CD4-positive, alpha-beta T cell (primary cell): ENCODE measurements at places on chromosomes 3 and 15.

- no peaks in the 10 kb centered on the region for H3K4me1 ChIP-seq
- no peaks in the 10 kb centered on the region for H3K27me3 ChIP-seq
- no peak overlapping the region for H3K4me3 ChIP-seq
- no peak overlapping the region for H3K27ac ChIP-seq
- H3K36me3 ChIP-seq: no peaks in the 10 kb centered on the region
- DNase-seq: no peak
Observed at GRCh38 chr3:108250626-108251025, 28.4 kb upstream of the IFT57 start.

DNA sequence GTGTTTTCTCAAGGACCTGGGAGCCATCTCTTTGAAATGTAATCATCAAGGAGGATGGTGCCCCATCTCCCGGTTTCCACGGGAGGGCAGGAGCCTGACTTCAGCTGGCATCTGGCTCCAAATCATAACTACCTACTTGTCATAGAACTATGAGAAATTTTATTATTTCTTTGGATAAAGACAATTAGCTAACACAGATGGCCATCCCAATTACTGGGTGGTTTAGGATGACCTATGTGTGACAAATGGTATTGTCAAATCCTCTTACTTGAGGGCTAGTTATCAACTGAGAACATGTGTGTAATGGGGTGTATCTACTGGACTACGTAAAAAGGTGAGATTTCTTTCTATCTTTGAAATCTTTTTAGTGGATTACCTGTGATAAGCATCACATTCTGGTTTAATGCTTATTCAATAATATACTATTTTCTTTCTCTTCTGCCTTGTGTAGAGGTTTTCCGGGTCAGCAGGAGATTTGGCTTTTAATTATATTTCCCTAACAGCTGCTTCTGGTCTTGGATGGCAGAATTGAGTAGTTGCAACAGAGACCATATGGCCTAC lies 15.3 kb upstream of the PARP14 start:
- no peaks in the 10 kb centered on the region for H3K27me3 ChIP-seq
- H3K36me3 ChIP-seq: no peaks in the 10 kb centered on the region
- DNase-seq: no peak
- H3K4me1 ChIP-seq: no peaks in the 10 kb centered on the region
- H3K4me3 ChIP-seq: no peak overlapping the region

DNA sequence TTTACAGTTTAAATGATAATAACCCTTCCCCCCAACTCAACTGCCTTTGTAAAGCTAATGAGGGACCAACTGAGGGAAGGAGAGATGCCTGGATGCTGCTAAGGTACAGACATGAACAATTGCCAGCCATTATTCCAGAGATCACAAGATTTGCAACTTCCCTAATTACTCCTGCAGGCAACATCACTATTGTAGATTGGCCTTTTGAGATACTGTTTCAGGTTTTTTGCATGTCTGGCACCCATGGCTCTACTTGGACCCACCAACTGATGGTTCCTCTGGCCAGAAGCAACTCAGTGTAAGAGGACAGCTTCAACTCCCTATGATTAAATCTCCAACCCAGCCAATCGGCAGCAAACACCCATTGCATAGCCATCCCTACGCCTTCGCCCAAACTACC lies 478.7 kb downstream of the FHIT start:
- no peak overlapping the region for H3K4me3 ChIP-seq
- no peak for DNase-seq
- no peaks in the 10 kb centered on the region for H3K4me1 ChIP-seq
- no peaks in the 10 kb centered on the region for H3K27me3 ChIP-seq
- no peaks in the 10 kb centered on the region for H3K36me3 ChIP-seq

DNA sequence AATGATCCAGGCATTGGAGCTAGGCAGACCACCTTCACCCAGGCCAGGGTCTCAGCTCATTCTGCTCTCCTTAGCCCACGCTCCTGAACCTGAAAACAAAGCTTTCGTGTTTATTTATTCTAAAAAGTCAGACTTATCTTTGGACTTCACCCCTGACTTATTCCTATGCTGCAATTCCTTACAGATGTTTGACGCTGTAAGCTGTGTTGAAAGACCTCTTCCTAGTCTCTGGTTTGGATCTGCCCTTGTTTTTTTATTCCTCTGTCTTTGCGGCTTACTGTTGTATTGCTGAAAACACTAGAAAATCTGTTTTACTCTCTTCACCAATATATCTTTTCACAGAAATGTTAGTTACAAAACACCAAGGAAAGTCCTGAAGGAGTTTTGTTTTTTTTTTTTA lies 40.5 kb upstream of the LDHAL6B start:
- H3K4me3 ChIP-seq: no peak overlapping the region
- no peak overlapping the region for H3K27ac ChIP-seq
- no peaks in the 10 kb centered on the region for H3K4me1 ChIP-seq
- DNase-seq: no peak

DNA sequence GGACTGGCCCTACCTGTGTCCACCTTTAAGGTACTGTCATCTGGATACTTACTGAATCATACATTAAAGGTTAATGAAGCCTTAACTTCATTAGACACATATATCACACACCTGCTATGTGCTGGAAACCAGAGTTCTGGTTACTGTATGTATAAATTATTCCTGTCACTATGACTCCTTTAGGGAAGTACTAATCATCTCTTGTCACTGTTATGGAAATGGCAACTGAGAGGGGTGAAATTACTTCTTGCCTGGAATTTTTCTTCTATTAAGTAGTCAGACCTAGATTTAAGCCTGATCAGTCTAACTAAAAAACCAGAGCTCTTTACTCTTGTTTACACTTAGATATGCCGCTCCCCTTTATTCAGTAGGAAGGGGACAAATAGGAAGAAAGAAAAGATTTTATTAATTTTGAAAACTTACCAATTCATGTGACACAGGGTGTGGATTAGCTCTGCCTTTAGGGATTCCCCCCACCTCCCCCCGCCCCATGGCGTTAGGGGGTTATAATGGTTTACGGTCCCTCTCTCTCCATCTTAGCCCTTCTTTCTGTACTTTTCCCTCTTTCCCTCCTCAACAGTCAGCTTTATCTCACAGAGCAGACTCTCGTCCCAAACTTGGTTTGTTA lies 152.5 kb downstream of the KLHL25 start:
- no peak for DNase-seq
- H3K27ac ChIP-seq: no peak overlapping the region
- peaks cover 25% of the 10 kb centered on the region for H3K4me1 ChIP-seq
- H3K36me3 ChIP-seq: peaks cover 49% of the 10 kb centered on the region
- H3K27me3 ChIP-seq: no peaks in the 10 kb centered on the region
- no peak overlapping the region for H3K4me3 ChIP-seq

- H3K36me3 ChIP-seq: no peaks in the 10 kb centered on the region
- no peaks in the 10 kb centered on the region for H3K27me3 ChIP-seq
- H3K27ac ChIP-seq: no peak overlapping the region
- no peak overlapping the region for H3K4me3 ChIP-seq
Observed at GRCh38 chr3:13580256-13581023, 31.5 kb downstream of the FBLN2 start.

GRCh38 chr15:81947548-81947947 lies 98.3 kb downstream of the MEX3B start:
- no peak overlapping the region for H3K4me3 ChIP-seq
- no peaks in the 10 kb centered on the region for H3K4me1 ChIP-seq
- no peak for DNase-seq
- H3K27me3 ChIP-seq: no peaks in the 10 kb centered on the region
- no peak overlapping the region for H3K27ac ChIP-seq
- H3K36me3 ChIP-seq: no peaks in the 10 kb centered on the region

DNA sequence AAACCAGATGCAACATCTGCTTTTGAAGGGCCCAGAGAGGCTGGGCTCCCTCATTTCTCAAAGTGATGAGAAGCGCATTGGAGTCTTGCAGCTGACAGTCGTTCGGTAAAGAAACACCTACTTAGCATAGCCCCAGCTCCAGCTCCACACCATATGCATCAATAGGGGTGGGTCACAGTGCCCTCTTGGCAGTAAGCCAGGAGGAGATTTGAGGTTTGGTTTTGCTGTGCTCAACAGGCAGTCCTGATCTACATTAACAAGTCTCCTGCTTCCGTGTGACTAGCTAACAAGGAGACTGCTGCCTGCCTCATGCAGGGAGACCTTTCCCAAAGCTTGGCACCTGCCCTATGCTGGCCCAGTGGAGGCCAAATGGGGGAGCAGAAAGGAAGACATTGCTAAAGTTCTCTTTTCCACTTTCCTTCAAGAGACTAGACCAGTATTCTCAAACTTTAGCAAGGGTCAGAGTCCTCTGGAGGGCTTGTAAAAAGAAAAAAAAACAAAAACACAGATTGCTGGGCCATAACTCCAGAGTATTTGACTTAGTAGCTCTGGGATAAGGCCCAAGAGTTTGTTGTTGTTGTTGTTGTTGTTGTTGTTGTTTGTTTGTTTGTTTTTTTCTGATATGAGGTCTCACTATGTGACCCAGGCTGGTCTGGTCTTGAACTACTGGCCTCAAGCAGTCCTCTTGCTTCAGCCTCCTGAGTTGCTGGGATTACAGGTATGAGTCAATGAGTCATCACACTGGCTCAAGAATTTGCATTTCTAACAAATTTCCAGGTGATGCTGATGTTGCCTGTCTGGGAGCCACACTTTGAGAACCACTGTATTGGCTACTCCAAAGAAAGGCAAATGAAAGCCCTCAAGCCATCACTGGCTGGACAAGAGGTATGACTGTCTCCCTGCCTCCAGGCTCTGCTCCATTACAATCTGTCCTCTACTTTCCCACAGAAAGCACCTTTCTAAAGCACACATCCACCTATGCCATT lies 294.9 kb downstream of the RORA start:
- no peaks in the 10 kb centered on the region for H3K27me3 ChIP-seq
- H3K4me3 ChIP-seq: no peak overlapping the region
- no peak overlapping the region for H3K27ac ChIP-seq
- peaks cover 7% of the 10 kb centered on the region for H3K4me1 ChIP-seq
- no peak for DNase-seq

- no peak overlapping the region for H3K4me3 ChIP-seq
- no peaks in the 10 kb centered on the region for H3K27me3 ChIP-seq
- no peaks in the 10 kb centered on the region for H3K36me3 ChIP-seq
Observed at GRCh38 chr15:92069308-92070250, 216.1 kb downstream of the SLCO3A1 start.

GRCh38 chr3:11250902-11251806 lies 21.0 kb upstream of the ATG7 start:
- H3K4me1 ChIP-seq: peaks cover 10% of the 10 kb centered on the region
- DNase-seq: no peak
- no peaks in the 10 kb centered on the region for H3K36me3 ChIP-seq
- peak overlapping the region; percentile 3 for H3K27ac ChIP-seq

- no peak for DNase-seq
- no peak overlapping the region for H3K4me3 ChIP-seq
- H3K4me1 ChIP-seq: no peaks in the 10 kb centered on the region
- no peak overlapping the region for H3K27ac ChIP-seq
Observed at GRCh38 chr3:194112120-194113106, 23.5 kb upstream of the HES1 start.

- H3K4me3 ChIP-seq: no peak overlapping the region
- DNase-seq: no peak
- H3K27me3 ChIP-seq: no peaks in the 10 kb centered on the region
- no peaks in the 10 kb centered on the region for H3K4me1 ChIP-seq
Observed at GRCh38 chr3:41450416-41451231, 251.3 kb downstream of the CTNNB1 start.

DNA sequence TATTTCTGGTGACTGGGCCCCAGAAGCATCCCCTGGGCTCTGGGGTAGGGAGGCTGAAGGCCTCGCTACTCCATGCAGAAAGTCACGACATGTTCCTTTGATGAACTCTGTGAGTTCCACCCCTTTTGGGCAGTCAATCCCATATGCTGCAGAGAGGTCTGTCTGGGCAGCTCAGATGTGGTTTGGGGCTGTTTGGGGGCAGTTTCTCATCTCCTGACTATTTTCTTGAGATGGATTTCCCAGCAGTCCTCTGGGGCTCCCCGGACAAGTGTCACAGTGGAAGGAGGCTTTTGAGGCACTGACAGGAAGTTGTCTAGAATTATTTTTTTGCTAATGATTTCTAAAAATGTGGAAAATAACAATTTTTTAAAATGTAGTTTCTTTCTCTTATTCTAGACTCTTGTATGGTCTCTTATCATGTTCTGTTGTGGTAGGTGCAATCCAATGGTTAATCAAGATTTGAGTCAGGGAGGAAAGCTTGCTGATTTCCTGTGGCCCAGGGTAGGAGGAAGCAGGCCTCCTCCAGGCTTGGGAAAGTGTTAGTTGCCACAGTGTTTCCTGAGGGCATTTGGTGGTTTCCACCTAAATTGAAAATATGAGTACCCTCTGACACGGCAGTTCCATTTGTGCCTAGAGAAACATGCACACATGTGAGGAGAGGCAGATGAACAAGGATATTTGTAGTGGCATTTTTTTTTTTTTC lies 19.9 kb upstream of the TATDN2 start:
- H3K4me3 ChIP-seq: no peak overlapping the region
- peaks cover 46% of the 10 kb centered on the region for H3K4me1 ChIP-seq
- no peaks in the 10 kb centered on the region for H3K36me3 ChIP-seq
- no peak for DNase-seq
- H3K27ac ChIP-seq: no peak overlapping the region
- no peaks in the 10 kb centered on the region for H3K27me3 ChIP-seq

DNA sequence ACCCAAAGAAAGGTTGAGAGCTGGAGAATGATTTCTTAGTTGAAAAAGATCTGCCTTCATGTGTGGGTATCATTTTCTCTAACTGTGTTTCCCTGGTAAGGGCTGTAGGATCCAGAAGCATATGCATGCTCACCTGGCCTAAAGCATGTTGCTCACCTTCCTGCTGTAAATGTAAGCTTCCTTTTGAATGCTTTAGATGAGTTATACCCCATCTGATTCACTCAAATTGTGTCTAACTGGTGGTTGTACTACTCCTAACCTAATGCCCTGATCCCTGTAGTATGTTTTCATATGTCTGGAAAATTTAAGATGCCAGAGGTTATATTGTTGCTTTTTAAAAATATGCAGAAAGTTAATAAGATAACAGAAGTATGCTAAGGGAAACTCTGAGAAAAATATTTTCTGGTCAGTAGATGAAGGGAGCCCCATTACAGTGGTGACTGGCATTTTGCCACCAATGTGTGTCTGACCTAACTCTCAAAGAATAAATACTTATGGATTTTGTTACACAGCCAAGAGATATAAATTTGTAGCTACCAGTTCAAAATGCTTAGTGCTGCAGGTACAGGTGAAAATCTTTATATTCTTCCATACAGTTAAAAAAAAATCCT lies 7.7 kb downstream of the FILIP1L start:
- DNase-seq: no peak
- no peaks in the 10 kb centered on the region for H3K36me3 ChIP-seq
- H3K27me3 ChIP-seq: no peaks in the 10 kb centered on the region
- no peaks in the 10 kb centered on the region for H3K4me1 ChIP-seq
- no peak overlapping the region for H3K27ac ChIP-seq

GRCh38 chr3:62132027-62132602 lies 241.2 kb downstream of the FEZF2 start:
- DNase-seq: no peak
- no peaks in the 10 kb centered on the region for H3K27me3 ChIP-seq
- no peak overlapping the region for H3K4me3 ChIP-seq
- no peak overlapping the region for H3K27ac ChIP-seq
- H3K4me1 ChIP-seq: no peaks in the 10 kb centered on the region
- H3K36me3 ChIP-seq: no peaks in the 10 kb centered on the region

- DNase-seq: no peak
- no peaks in the 10 kb centered on the region for H3K27me3 ChIP-seq
- no peak overlapping the region for H3K4me3 ChIP-seq
Observed at GRCh38 chr3:100040451-100041225, 73.7 kb downstream of the FILIP1L start.
